A549 treated with Mapracorat at 1 μM for 4 hours (cell line): ENCODE measurements at places on chromosomes 13 and 19. TPM values are rescaled to one million over a fixed set of nuclear protein-coding genes. Genes with fewer than 3 reads are reported as not detected.

The ZNF90 gene
- not detected in 5 replicates for total RNA-seq

The ZNF527 gene
- 2.7 to 3.6 TPM (median 2.9 TPM) in 5 replicates for total RNA-seq

The ZNF561 gene
- total RNA-seq = 8.3 to 10.7 TPM (median 9.6 TPM) in 5 replicates

The GPC5 gene
- not detected in 5 replicates for total RNA-seq

The PALM3 gene
- total RNA-seq = 1.8 to 2.8 TPM (median 2.1 TPM) in 5 replicates

The KIR2DL1 gene
- total RNA-seq = not detected in 5 replicates

The POSTN gene
- total RNA-seq = 0.05 to 0.15 TPM (median 0.09 TPM) in 3 of 5 replicates, not detected in the others

The ELOF1 gene
- 94.7 to 120 TPM (median 95.7 TPM) in 5 replicates for total RNA-seq

The CYP4F3 gene
- 2.3 to 4.0 TPM (median 3.3 TPM) in 5 replicates for total RNA-seq

The CEACAM3 gene
- total RNA-seq = not detected in 5 replicates

The ZNF729 gene
- total RNA-seq = not detected in 5 replicates

The ERFL gene
- total RNA-seq = 0.20 to 0.46 TPM (median 0.35 TPM) in 5 replicates

The SLC8A2 gene
- total RNA-seq = 0.25 to 0.75 TPM (median 0.51 TPM) in 5 replicates

The SYNGR4 gene
- total RNA-seq = 2.1 to 4.6 TPM (median 2.9 TPM) in 5 replicates

The LYPD3 gene
- 0.26 to 0.55 TPM (median 0.40 TPM) in 5 replicates for total RNA-seq

The DDX49 gene
- total RNA-seq = 28.8 to 45.7 TPM (median 43.2 TPM) in 5 replicates

The FUT1 gene
- 0.04 to 0.10 TPM (median 0.05 TPM) in 5 replicates for total RNA-seq

The LAIR2 gene
- total RNA-seq = not detected in 5 replicates

The PTBP1 gene
- total RNA-seq = 202 to 210 TPM (median 205 TPM) in 5 replicates

The SIGLEC11 gene
- 0.04 to 0.14 TPM (median 0.06 TPM) in 4 of 5 replicates, not detected in the other for total RNA-seq

The PRODH2 gene
- 0.16 to 0.53 TPM (median 0.34 TPM) in 5 replicates for total RNA-seq

The APOC4 gene
- total RNA-seq = not detected in 5 replicates

The ANO8 gene
- 1.9 to 4.1 TPM (median 3.4 TPM) in 5 replicates for total RNA-seq

The ZNF728 gene
- total RNA-seq = not detected in 5 replicates

The ZNF844 gene
- not detected in 5 replicates for total RNA-seq

The FOXO1 gene
- total RNA-seq = 6.5 to 8.9 TPM (median 8.4 TPM) in 5 replicates

The SPACA7 gene
- total RNA-seq = not detected in 5 replicates

The SHANK1 gene
- total RNA-seq = 0.02 to 0.34 TPM (median 0.20 TPM) in 5 replicates

The GPR4 gene
- total RNA-seq = 0.19 to 0.79 TPM (median 0.39 TPM) in 5 replicates

The ZNF569 gene
- 3.9 to 5.7 TPM (median 5.1 TPM) in 5 replicates for total RNA-seq

The YIPF2 gene
- 15.6 to 21.3 TPM (median 20.6 TPM) in 5 replicates for total RNA-seq

The BCL2L12 gene
- 53.4 to 73.8 TPM (median 70.9 TPM) in 5 replicates for total RNA-seq

The DIRAS1 gene
- 3.1 to 4.9 TPM (median 4.2 TPM) in 5 replicates for total RNA-seq

The GCDH gene
- total RNA-seq = 8.7 to 10.3 TPM (median 9.7 TPM) in 5 replicates

The MCF2L gene
- 0.28 to 0.50 TPM (median 0.41 TPM) in 5 replicates for total RNA-seq

The PSG4 gene
- total RNA-seq = 0.64 to 0.89 TPM (median 0.74 TPM) in 5 replicates

The NLRP4 gene
- 0.18 TPM in 1 of 5 replicates, not detected in the others for total RNA-seq

The ERICH4 gene
- 0.15 TPM in 1 of 5 replicates, not detected in the others for total RNA-seq

The OR7A5 gene
- not detected in 5 replicates for total RNA-seq

The TSPAN16 gene
- total RNA-seq = not detected in 5 replicates

The BCKDHA gene
- total RNA-seq = 36.6 to 47.0 TPM (median 42.0 TPM) in 5 replicates

The ZNF57 gene
- total RNA-seq = 2.8 to 4.0 TPM (median 3.0 TPM) in 5 replicates

The ZNF559 gene
- total RNA-seq = 4.4 to 4.9 TPM (median 4.5 TPM) in 5 replicates

The PSG7 gene
- total RNA-seq = 0.07 to 0.16 TPM (median 0.10 TPM) in 3 of 5 replicates, not detected in the others

The ZNF208 gene
- not detected in 5 replicates for total RNA-seq
